ENCODE measurements at places on chromosomes 4 and X.

- no peak for DNase-seq
Measured at GRCh38 chr4:16029262-16029661, 54.6 kb downstream of the PROM1 start.

GRCh38 chr4:158314756-158315487 is 104.6 kb downstream of the TMEM144 start:
- DNase-seq, result no peak

- DNase-seq, result no peak
Measured at GRCh38 chrX:31580726-31581125, 508.9 kb upstream of the FTHL17 start.

- DNase-seq, result no peak
Measured at GRCh38 chr4:185137233-185137925, 5.7 kb upstream of the SLC25A4 start.

GRCh38 chr4:2934077-2934812 is 29.0 kb downstream of the NOP14 start:
- peak; percentile 36 for DNase-seq

DNA sequence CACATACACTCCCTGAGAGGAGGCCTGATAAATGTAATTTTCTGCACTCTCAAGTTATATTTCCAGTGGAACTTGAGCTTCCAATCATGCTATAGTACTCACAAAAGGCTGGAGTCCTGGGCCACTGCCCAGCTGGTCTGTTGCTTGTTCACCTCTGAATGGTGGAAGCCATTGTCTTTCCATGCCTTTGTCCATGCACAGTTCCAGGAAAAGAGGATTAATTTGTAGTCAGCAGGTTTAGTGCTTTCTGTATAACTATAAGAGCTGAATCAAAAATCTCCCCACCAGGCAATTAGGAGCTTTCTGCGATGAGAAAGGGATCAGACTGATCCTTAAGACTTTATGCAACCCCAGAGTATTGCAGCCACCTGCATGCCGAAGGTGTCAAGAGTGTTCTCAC is 195.4 kb upstream of the PGRMC2 start:
- no peak for DNase-seq

GRCh38 chr4:187929024-187929423 is 66.5 kb upstream of the ZFP42 start:
- DNase-seq, result no peak

GRCh38 chr4:1235381-1236102 is 13.4 kb downstream of the CTBP1 start:
- no peak for DNase-seq

DNA sequence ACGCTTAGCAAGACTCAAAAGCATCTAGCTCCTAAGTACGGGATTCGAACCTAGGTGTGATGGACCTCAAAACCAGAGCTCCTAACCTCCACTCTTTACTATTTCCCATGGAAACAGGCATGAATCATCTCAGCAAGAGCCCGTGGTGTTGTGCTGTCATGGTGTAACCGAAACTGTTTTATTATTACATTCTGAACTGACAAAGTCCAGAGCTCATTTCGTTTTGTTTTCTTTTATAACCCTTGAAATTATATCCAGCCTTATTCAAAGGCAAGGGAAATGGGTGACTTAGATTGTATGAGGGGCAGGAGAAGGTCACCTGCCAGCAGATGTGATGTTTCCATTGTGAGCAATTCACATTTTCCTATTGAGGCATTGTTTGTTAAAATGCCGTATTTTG is 301.1 kb downstream of the FRMPD4 start:
- DNase-seq, result no peak

- no peak for DNase-seq
Measured at GRCh38 chr4:40256329-40256728, 59.5 kb downstream of the RHOH start.

DNA sequence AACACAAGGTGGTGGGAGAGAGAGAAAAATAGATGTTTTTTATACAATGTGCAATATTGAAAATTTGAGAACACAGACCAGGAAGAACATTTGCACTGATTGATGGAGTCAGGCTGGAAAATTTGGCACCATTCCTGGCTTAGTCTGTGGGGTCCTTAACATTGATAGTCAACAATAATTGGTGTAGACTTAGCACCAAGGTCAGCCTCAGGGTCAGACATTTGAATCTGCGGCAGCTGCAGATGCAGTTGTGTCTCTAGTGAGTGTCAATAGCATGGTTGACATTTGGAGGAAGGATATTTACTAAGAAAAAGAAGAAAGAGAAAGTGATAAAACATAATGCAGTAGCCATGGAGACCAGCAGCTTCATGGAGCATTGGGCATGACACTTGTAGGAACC is 31.5 kb upstream of the GLRA3 start:
- no peak for DNase-seq

DNA sequence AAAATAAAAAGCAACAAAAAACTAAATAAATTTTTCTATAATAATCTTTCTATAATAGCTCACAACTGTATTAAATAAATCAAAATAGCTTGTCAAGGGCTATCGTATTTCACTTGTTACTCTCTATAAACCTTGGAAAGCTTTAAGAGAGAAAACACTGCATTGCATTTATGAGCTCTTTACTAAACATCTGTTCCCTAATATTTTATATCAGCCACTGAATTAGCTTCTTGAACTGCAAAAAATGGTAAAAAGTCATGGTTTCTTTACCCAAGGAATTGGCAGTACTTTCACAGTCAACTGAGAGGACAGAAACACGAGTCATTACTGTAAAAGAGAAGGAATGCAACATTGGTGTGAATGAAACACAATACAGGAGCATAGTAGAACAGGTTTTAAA is 671.2 kb downstream of the PCDH18 start:
- no peak for DNase-seq

GRCh38 chrX:47239199-47239598 is 6.4 kb downstream of the USP11 start:
- DNase-seq, result no peak

DNA sequence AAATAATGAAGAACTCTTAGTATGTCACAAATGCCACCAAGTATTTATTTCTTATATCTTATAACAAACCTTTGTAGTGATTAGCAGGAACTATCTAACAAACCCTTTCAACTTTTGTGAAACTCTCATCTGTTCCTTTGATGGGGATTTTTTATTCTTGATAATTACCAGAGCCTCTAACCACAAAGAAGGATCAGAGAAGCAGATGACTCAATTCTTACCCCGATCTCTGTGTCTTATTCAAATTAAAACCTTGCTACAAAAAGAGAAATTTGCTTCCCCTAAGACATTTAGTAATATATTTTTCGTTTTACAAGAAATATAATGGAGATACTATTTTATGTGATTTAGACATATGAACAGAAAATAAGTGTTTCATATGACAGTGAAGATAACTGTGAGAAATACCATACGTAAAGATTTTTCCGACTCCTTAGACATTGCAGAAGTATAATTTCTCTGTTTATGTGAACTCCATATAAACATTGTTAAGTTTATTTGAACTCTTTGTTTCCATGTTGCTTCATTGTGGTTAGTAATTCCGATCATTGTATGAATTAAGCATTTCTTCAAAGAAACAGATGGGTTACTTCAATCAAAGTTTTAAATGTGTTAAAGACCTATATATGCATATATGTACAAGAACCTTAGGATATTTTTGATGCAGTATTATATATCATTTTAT is 205.4 kb downstream of the CFAP299 start:
- no peak for DNase-seq

DNA sequence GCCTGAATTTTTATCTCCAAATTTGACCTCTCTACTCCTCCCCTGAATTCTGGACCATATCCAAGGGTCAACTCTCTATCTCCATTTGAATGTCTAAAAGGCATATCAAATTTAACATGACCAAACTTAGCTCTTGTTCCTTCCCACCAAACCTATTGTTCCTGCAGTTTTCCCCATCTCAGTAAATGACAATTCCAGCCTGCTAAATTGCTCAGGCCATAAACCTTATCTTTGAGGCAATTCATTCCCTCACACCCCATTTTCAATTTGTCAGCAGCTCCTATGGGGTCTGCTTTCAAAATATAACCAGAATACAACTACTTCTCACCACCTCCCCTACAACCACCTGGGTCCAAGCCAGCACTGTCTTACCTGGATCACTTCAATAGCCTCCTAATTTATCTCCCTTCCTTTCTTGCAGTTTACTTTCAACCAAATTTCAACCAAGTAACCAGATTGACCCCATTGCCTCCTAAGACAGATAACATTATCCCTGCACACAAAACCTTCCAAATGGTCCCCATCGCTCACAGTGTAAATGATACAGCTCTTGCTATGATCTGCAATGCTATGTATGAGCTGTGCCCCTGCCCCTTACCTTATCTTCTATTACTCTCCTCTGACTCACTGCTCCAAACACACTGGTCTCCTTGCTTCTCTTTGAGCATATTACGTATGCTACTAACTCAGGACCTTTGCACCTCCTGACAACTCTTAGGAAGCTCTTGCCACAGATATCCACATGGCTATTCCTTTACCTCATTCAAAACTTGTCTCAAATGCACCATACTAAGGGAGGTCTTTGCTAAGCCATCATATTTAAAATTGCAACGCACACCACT is 66.0 kb downstream of the CAMK2D start:
- DNase-seq, result no peak

DNA sequence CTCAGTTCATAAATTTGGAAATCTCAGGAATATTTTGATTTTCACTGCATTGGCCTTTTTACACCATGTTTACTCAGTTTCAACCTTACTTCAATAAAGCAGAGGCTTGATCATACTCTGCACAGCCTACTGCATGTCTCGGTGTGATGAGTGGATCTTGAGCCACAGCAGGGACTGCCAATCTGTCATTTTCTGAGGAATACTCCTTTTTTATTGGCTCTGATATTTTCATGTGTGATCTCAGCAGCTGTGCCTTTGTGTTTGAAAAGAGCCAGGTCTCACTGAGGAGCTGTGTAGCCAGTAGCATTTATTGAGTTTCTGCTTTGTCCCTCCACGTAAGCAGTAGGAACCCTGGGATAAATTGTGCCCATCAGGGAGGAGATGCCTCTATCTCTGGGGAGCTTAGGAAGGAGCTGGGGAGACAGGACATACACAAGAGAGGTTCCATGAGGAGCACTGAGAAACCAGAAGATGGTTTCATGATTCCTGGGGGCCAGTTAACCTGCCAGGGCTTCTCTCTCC is 18.9 kb upstream of the TRIM2 start:
- DNase-seq, result no peak

GRCh38 chr4:85478576-85478975 is 3.6 kb downstream of the ARHGAP24 start:
- no peak for DNase-seq

DNA sequence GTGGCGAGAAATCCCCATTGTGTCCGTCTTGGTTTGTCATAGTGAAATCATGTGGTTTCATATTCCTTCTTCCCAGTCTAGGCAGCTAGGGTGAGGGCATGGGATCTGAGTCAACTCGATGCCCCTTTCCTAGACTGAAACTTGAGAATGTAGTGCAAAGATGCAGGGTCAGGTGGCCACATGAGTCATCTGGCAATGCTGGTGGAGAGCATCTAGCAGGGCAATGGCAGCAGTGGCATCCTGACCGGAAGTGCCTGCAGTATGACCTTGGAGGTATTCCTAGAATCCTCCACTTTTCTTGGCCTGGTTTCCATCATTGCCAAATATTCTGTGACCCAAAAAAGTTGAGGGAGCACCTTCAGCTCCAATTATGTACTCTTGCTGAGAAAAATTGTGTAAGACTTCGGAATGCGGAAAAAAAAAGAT is 39.1 kb upstream of the TMEM184C start:
- no peak for DNase-seq

DNA sequence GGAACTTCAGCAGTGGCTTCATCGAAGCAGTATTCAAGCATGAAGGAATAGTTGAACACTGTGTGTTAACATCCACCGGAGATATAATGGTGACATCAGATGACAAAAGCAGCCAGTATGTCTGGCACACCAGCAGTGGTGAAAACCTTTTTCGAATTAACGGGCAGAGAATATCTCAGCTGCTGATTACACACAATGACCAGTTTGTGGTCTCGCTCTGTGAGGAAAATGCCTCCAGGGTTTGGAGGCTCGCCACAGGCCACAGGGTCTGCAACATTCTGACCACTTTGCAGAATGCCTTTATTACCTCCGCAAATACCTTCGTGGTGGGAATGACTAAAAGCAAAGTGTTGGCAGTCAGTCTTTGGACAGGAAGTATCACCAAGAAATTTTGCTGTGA is 201.5 kb downstream of the NWD2 start:
- no peak for DNase-seq

- no peak for DNase-seq
Measured at GRCh38 chr4:150329373-150329772, 251.1 kb downstream of the DCLK2 start.

GRCh38 chr4:80033581-80033980 is 39.4 kb downstream of the ANTXR2 start:
- no peak for DNase-seq

GRCh38 chr4:91025241-91026148 is 898.3 kb downstream of the CCSER1 start:
- no peak for DNase-seq

- DNase-seq, result no peak
Measured at GRCh38 chr4:121155893-121156292, 8.2 kb downstream of the TNIP3 start.

Measured in stimulated activated CD8-positive, alpha-beta memory T cell treated with anti-CD3 and anti-CD28 coated beads, Interleukin-15, amount 100 ng/mL, for 4 hours (primary cell).